AG10803 (cell line): ENCODE measurements at places on chromosomes 12 and 14.

DNA sequence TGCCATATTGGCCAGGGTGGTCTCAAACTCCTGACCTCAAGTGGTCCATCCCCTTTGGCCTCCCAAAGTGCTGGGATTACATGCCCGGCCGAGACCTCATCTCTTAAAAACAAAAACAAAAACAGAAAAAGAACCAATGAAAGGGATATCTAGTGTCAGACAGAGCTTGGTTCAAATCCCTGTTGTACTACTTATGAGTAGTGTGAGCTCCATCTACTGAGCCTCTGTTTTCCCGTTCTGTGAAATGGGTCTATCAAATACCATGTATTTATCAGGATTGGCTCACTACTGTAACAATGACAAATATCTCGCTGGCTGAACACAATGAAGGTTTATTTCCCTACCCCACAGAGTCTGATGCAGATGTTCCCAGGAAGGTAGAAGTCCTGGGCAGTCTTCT lies 36.9 kb upstream of the HNF1A start:
- DNase-seq: no peak

DNA sequence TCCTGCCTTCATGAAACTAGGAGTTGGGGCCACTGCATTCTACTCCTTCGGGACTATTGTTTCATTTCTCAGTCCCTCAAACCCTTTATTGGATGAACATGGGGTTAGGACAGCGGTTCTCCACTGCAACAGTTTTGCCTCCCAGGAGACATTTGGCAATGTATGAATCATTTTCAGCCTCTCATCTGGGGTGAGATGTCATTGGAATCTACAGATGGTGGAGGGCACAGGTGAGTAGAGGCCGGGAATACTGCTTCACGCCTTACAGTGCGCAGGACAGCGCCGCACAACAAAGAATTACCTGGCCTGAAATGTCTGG lies 649 bp upstream of the GNPNAT1 start:
- DNase-seq: no peak

- no peak for DNase-seq
Observed at GRCh38 chr12:59182191-59182590, 261.9 kb upstream of the LRIG3 start.

DNA sequence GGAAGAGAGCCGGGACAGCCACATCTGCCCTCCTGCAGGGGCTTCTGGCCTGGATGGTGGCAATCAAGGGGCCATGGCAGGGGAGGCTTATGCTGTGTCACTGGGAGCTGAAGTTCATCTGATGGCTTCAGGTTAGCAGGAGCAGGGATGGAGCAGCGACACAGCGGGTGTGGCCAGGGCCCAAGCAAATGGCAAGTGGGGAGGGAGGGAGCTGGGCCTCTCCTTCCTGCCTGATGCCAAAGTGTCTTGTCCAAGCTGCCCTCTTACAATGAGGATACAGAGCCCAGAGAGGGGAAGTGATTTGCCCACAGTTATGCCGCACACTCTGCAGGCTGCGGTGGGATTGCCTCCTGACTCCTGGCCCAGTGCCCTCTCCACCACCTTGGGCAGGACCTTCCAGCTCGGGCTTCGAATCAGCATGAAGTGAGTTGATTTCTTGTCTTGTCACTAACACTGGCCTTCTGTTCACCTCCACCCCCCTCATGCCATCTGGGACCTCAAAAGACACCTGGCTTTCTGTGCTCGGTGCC lies 51.3 kb downstream of the IQSEC3 start:
- DNase-seq: no peak
